Activated T-helper 9 cell treated with anti-CD3 and anti-CD28 coated beads, Interleukin-2, amount 50 U/mL, for 16 hours (primary cell): ENCODE measurements at places on chromosomes 16 and 17.

DNA sequence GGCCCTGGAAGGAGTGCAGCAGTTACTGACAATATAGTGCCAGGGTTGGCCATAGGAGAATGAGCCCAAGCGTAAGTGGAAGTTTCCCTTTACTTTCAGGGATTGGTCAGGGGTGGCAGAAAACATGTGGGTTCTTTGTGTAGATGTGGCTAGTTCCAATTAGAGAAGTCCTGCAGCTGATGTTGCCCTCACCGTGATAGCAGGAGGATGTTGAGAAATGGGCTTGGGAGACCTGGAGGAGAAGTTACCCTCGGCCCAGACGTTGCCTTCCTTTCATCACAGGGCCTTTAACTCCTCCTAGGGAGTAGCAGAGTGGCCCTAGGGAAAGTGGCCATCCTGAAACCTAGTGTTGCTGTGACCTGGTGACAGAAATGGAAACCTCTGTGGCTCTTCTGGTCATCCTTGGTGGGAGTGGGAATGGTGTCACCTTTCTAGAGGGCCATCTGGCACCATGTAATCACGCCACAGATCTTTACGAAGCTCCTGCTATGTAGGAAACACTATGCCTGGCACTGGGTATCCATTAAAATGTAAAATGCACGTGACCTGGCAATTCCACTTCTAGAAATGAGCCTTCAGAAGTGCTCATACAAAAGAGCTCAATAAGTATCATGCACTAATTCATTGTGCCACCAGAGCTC lies 6.7 kb downstream of the TMEM92 start:
- DNase-seq = no peak

- no peak for DNase-seq
These were observed 6.2 kb downstream of the ACD start for GRCh38 chr16:67653789-67654402.

DNA sequence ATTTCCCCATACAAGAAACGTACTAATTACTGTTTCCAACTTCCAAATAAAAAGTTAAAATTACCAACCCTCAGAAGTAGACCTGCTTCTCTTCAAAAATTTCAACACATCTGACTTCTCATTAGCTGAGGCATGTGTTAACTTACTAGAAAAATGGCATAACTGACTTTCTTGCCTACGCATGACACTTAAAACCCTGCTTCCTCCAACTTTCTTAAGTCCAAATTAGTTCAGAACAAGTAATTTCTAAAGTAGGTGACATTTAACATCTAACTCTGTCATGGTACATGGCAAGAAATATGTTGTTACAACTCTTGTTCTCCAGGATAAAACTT lies 6.7 kb downstream of the USP7 start:
- DNase-seq = no peak

DNA sequence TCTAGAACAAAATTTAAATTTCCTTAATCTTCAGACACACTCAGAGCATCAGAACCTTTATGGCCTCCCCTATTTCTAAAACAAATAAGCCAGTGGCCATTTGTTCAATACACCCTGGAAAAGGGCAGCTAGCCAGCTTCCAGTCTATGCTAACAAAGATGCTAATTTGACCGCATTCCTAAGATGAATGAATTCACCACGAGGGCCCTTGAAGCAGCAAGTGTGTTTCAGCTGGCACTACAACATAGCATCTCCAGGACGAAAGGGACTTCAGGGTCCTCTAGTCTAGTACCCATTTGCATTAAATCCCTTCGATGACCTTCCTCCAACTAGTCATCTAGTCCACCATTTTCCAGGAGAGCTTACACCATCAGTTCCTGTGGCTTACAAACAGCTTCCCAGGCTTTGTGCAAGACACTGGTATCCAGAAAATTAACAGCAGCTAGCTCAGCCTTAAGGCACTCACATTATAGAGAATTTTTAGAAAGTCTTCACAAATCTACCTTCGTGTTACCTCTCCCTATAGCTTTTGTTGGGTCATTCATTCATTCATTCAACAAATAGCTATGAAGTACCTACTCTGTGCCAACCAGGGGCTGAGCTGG lies 10.9 kb downstream of the KRT37 start:
- no peak for DNase-seq
